K562 (cell line): ENCODE measurements at places on chromosomes 2 and 18.

- DNase-seq: no peak
Observed at GRCh38 chr2:102048465-102048864, 56.7 kb downstream of the IL1R2 start.

DNA sequence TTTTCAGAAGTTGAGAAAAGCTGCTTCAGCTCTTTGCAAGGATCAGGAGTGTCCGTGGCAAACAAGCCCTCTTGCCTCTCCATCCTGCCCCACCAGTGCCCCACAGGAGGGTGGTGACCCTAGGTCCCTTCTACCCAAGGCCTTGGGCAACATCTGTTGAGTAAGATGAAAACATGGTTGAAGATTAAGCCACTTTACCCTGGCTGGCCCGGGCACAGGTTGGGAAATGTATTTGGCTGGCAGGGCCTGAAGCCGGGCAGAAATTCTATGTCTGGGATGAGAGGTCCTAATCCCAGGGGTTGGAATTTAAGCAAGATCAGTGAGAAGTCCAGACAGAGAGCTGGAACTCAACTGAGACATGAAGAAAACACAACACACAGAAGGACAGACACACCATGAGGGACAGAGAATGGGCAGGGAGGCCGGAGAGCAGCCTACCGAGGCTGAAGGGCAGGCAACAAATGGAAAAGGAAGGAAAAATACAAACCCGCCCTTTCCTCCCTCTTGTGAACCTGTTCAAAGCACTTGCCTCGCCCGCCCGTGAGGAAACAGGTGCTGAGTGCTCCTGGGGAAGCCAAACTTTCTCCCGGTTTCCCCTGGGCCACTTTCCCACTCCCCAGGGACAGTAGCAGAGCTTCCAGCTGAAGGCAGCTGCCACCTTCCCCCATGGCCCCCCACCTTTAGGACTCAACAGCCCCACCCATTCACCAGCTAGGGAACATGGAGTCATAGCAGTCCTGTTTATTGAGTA lies 86.1 kb downstream of the TNS1 start:
- DNase-seq: no peak

DNA sequence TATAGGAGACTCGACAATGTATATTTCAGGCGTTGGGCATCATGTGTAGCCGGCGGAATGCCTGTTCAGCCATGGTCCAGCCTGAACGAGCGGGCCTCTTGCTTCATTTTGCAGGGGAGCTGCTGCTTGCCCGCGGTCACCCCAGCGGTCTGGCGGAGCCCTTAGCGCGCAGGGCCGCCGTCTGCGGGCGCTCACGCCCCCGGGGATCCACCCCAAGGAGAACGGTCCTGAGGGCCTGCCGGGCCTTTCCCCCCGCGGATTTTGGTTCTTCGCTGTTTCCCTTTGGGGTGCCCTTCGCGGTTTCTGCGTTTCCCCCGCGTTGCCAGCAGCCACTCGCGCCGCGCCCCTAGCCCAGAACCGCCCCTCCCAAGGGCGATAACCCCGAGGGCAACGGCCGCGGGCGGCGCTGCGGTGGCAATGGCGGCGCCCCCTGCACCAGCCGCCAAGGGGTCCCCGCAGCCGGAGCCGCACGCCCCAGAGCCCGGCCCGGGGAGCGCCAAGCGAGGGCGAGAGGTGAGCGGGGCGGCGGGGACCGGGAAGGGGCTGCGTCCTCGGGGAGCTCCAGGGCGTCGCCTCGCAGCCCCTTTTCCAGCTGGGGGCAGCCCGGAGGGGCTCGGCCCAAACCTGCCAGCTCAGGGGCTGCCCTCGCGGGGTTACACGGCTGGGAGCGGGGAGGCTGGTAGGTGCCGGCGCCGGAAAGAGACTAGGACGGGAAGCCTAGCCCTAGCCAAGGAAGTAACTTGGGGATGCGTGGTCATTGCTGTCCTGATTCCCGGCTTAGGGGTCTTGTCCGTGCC lies at the start of gene MFSD2B:
Gene MFSD2B, plus strand, starts transcription at position 406 of the 797 bp plus-strand sequence. Its CDS starts 12 bp downstream, at position 418.
- peak; percentile 53 for DNase-seq

GRCh38 chr2:215626063-215626462 lies 190.2 kb upstream of the FN1 start:
- DNase-seq: no peak
